ENCODE measurements at places on chromosomes 1 and 21.

- no peak for DNase-seq
Observed at GRCh38 chr1:201260648-201261311, 22.5 kb upstream of the PKP1 start.

DNA sequence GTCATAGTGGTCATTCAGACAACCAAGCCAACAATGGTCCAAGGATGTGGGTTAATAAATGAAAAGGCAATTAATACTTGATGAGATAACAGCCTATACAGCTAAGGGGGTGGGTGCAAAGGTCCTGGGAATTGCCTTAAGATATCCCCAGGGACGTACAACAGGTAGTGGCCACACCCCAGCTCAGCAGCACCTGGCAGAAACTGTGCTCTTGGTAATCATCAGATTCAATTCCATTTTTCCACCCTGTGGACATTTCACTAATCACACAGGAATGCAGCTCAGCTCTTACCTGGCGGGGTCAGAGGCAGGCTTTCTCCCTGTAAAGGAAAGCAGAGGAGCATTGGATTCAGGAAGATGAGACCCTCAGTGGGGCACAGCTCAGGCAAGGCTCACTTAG is 32.9 kb downstream of the FCRL5 start:
- no peak for DNase-seq

DNA sequence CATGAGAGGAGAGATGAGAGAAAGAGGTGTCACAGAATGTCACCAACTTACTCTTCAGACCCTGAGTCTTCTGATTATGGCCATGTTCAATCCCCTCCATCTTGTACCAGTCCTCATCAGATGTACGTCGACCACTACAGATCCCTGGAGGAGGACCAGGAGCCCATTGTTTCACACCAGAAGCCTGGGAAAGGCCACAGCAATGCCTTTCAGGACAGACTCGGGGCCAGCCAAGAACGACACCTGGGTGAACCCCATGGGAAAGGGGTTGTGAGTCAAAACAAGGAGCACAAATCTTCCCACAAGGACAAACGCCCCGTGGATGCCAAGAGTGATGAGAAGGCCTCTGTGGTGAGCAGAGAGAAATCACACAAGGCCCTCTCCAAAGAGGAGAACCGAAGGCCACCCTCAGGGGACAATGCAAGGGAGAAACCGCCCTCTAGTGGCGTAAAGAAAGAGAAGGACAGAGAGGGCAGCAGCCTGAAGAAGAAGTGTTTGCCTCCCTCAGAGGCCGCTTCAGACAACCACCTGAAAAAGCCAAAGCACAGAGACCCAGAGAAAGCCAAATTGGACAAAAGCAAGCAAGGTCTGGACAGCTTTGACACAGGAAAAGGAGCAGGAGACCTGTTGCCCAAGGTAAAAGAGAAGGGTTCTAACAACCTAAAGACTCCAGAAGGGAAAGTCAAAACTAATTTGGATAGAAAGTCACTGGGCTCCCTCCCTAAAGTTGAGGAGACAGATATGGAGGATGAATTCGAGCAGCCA is 8.0 kb downstream of the ELOA start:
- peak; percentile 43 for DNase-seq

- DNase-seq: no peak
Observed at GRCh38 chr1:230110971-230111370, 43.9 kb downstream of the GALNT2 start.

- no peak for DNase-seq
Observed at GRCh38 chr1:45326627-45327623, at the start of gene HPDL. TSS of gene HPDL (plus strand) at chr1:45326895. CDS start at chr1:45327149, 254 bp downstream.

DNA sequence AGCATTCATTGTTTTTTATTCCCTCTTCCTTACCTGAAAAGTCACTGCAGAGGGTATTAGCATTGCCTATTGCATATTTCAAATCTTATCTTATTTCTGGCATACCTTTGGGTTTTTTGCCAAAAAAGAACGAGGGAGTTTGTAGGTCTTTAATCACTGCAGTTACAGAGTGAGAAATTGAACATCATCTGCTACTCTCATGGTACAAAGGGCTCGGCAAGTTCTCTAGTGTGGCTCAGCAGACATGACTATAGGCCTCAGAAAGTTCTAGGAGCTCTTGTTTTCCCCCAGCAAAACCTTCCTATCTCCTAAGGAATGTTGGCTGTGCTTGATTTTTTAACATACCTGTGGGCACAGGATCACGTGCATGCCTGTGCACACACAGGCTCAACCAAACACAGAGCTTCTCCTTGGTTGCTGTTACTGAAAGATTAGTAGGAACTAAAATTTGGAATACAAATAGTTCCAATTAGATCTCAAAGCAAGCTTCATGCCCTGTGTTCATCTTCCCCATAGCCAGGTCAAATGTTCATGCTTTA is 69.7 kb downstream of the CCDC185 start:
- DNase-seq: no peak

- peak; percentile 89 for DNase-seq
Observed at GRCh38 chr1:36248250-36248894, 24.1 kb downstream of the THRAP3 start.

DNA sequence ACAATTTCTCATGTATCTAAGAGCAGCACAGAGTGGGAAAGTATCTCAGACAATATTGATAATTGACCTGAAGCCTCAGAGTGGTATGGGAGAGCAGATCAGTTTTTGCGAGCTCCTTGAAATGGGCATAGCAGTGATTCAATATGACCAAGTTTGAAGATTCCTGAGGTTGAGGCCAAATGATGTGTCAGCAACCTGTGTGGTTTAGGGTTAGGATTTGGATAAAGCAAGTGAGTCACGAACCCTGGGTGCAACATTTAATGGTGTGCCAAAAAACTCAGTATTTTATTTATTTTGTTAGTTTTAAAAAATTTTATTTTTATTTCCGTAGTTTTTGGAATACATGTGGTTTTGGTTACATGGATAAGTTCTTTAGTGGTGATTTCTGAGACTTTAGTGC is 92.5 kb upstream of the C21orf91 start:
- no peak for DNase-seq

DNA sequence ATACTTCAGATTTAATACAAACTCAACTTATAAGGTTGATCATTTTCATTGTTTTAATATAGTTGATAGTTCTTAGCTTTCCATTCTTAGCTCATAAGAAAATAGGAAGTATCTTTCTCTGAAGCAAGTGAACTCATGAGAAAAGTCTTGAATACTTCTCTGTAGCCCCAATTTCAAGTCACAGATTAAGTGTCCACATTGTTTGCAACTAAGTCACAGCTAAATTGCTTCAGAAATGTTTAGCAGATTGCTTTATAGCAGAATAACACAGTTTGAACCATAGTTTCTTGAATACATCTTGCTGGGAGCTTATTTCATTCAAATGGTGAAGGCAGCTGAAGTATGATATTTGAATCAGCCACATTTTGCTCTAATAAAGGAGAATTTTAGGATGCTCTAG is 10.6 kb upstream of the PKN2 start:
- DNase-seq: no peak

DNA sequence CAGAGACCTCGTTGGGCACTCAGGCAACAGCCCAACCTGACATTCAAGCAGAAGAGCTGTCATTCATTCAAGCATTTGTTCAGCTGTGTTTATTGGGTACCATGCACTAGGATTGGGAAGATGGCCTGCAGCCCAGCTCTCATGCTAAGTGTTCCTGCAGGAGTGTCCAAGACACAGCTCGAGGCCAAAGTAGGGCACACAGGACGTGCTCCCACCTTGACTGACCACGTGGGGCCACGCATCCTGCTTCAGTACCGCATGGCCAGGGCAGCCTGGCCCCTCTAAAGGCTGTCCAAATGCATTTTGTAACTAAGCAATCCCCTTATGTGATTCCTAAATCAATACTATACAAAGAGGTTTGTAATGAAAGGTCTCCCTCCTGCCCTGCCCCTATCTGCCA is 9.7 kb downstream of the PYCR2 start:
- no peak for DNase-seq

DNA sequence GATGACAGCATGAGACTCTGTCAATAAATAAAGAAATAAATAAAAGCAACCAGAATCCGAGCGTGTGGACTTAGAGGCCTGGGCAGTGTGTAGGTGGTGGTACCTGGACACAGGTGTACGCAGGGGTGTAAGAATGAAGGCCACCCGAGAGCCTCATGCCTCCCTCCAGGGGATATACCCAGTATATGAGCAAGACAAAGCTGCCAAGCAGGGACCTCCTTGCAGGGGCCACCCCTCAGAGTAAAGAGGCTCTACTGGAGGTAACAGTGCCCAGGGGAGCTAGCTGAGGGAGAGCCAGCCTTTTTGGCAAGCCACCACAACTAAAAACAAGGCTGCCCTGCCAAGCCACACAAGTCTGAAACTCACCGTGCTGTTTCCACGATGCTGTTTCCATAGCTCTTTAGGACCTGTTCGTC is 179.2 kb upstream of the RAB4A start:
- DNase-seq: no peak

GRCh38 chr1:61052395-61053225 is 29.8 kb upstream of the NFIA start:
- DNase-seq: no peak

GRCh38 chr1:52665006-52665941 is 32.3 kb downstream of the SHISAL2A start:
- no peak for DNase-seq

- DNase-seq: peak; percentile 10
Observed at GRCh38 chr1:143698016-143698415, 273.8 kb downstream of the FAM72C start.

GRCh38 chr1:243501002-243501401 is 245.2 kb downstream of the SDCCAG8 start:
- no peak for DNase-seq

DNA sequence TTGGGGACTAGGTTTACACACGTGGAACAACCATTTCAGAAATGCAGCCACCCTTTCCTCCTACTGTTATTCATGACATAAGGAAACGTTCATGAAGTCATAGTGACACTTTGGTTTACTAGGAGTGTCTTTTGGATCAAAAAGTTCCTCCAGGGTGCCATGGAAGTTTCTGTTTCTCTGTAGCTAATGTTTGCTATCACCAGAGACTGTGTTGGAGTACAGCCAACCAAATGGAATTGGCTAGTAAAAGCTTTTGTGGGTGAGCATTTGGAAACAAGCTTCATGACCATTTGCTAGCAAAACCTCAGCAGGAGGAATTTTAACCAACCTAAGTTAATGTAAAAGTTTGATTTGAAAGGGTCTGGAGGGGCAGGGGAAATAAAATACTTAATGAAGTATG is 43.9 kb upstream of the ADGRL2 start:
- no peak for DNase-seq

GRCh38 chr1:205477121-205477758 is 21.4 kb upstream of the BLACAT1 start:
- no peak for DNase-seq

GRCh38 chr1:111195002-111195684 is 5.3 kb downstream of the DENND2D start:
- DNase-seq: no peak

GRCh38 chr1:237867380-237867888 is 23.3 kb downstream of the ZP4 start:
- DNase-seq: no peak

GRCh38 chr1:179978199-179979079 is 23.8 kb downstream of the CEP350 start:
- DNase-seq: no peak

GRCh38 chr1:216614011-216614934 is 109.0 kb downstream of the ESRRG start:
- DNase-seq: no peak

GRCh38 chr1:25051504-25051903 is 121.4 kb upstream of the RUNX3 start:
- DNase-seq: no peak

- DNase-seq: no peak
Observed at GRCh38 chr1:153610811-153611301, 2.1 kb downstream of the S100A16 start.

- DNase-seq: no peak
Observed at GRCh38 chr1:212752934-212753497, 38.6 kb downstream of the NSL1 start.

GRCh38 chr1:66350001-66350547 is 183.9 kb upstream of the SGIP1 start:
- peak; percentile 42 for DNase-seq

GRCh38 chr1:94191216-94191615 is 46.2 kb downstream of the ARHGAP29 start:
- DNase-seq: no peak

- DNase-seq: no peak
Observed at GRCh38 chr1:110067893-110068645, 2.4 kb downstream of the ALX3 start.

GRCh38 chr1:43318831-43319230 is 18.0 kb downstream of the TIE1 start:
- DNase-seq: no peak

- no peak for DNase-seq
Observed at GRCh38 chr1:57064379-57065140, 98.7 kb upstream of the C8B start.

- DNase-seq: no peak
Observed at GRCh38 chr1:186770421-186770820, 58.3 kb upstream of the PLA2G4A start.

DNA sequence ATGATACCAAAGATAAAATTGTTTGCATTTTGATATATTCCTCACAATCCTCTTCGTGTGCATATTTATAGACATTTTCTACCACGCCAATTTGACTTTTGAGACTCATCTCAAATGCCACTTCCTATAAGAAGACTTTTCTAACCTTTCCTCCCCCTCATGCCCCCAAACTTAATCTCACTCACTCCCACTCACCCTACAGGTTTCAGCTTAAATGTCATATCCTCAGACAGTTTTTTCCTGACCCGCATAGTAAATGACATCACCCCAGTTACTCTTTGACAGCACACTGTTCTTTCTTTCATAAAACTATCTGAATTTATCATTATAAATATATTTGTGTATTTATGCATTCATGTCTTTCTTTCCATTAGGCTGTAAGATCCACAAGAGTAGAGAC is 29.6 kb upstream of the RGS8 start:
- no peak for DNase-seq

- no peak for DNase-seq
Observed at GRCh38 chr1:27536010-27536757, 46.2 kb upstream of the WASF2 start.

DNA sequence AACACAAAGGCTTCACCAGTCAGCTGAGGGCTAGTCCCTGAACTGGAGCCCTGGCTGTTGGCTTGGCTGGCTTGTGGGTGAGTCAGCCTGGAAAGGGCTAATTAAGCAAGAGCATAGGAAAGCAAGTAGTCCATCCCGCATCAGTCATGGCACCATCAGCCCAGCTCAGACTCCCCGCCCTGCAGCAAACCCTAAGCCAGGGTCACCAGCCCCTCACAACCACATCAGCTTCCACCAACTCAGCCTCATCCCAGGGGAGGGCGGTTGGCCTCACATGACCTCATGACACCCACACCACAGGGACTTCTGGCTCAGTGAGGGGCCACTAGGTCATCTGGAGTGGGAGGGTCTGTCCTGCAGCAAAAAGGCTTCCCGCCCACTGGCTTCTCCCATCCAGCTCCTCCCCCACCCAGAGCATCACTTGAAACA is 7.0 kb upstream of the SPATC1L start:
- DNase-seq: peak; percentile 39

GRCh38 chr1:30450148-30450817 is 273.1 kb downstream of the MATN1 start:
- DNase-seq: no peak

- DNase-seq: no peak
Observed at GRCh38 chr1:83508485-83509151, 490.3 kb downstream of the TTLL7 start.

Data from RCC 7860 (cell line).